ENCODE measurements at places on chromosomes 12 and 14.

- DNase-seq, result no peak
Measured at GRCh38 chr14:59251811-59252771, 63.6 kb downstream of the DAAM1 start.

DNA sequence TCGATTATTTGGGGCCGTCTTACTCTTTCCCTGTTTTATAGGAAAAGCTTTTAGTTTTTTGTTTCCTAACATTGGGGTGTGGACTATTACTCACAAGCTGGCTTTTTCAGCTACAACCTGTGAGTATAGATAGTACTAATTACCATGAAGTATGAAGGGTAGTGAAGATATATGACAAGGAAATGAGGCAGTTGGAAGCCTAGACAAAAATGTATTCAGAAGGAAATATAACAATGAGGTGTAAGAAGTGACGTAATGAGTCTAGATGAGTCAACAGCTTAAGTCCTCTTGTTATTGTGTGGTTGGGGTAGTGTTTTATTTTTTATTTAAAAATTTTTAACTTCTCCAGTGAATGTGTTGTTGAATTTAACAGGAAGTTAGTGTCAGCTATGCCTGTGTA, 804.5 kb downstream of the NRXN3 start:
- no peak for DNase-seq

DNA sequence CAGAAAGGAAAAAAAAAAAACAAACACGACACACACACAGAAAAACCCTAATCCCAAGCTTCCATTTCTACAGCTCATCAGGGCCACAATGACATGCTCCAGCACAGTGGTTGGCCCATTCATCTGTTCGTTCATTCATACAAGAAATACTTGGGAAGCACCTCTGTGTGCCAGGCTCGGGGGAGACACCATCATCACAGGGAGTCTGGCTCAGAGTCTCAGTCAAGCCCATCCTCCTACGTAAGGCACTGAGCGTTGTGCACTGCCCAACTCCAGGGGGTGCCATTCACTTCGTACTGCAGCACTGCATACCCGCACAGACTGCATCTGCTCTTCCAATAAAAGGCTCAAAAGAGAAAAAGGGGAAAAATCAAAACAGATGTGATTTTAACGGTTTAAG, 15.3 kb downstream of the VPS37B start:
- DNase-seq, result no peak

- no peak for DNase-seq
Measured at GRCh38 chr12:8946733-8947132, 2.7 kb downstream of the M6PR start.

DNA sequence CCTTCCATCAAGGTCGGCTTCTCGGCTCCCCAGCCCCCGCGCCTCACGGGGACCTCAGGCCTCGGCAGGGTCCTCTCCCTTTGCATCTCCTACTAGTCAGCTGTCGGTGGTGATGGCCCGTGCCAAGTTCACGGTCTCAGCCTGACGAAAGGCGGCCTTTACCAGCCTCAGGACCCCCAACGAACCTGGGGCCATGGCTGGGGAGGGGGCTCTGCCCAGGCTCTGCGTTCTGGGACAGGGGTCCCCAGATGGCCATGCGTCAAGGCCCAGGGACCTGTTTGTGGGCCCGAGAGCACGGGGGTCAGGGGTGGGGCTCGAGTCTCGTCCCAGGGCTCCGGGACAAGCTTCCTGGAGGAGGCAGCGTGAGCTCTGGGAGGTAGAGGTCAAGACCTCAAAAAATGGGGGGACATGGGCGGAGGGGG, 32.8 kb upstream of the DEGS2 start:
- no peak for DNase-seq

- peak; percentile 60 for DNase-seq
Measured at GRCh38 chr12:6825398-6826124, 2.6 kb upstream of the P3H3 start.

DNA sequence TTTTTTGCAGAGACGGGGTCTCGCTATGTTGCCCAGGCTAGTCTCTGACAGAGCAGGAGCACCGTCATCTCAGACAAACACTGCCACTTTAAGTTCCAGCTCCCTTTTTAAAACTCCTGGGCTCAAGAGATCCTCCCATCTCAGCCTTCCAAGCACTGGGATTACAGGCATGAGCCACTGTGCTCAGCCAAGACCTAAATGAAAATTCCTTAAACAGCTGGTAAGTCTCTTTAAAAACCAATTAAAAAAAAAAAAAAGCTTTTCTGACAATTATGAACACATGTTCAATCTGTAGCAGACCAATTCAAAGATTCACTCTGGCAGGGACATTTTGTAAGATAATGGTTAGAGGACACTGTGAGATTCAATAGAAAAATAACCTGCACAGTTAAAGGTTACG, 77.8 kb downstream of the HECTD4 start:
- no peak for DNase-seq

GRCh38 chr14:50116966-50117365, 594 bp upstream of the VCPKMT start:
- DNase-seq, result no peak
